Activated T-cell treated with anti-CD3 and anti-CD28 coated beads for 4 hours (primary cell): ENCODE measurements at places on chromosomes 11 and 22.

DNA sequence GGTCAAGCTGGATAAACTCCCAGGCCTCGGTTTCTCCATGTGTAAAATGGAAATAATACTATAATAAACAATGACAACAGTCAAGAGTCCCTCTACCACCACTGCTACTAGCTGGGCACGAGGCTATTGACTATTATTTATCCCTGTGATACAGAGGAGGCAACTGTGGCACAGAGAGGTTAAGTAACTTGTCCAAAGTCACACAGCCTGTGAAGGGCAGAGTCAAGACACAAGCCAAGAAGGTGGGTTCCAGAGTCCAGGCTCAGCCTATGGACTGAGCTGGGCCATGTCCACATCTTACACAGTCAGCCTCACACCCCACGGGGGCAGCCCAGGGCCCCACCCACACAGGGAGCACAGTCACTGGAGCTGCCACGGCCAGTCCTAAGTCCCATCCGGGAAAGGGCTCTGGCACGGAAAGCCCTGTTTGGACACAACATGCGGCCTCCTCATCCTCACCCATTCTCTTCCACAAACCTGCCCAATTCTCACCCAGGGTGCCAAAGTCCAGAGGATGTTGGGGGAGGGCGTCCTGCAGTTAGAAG, 384.0 kb downstream of the SHANK2 start:
- no peak for DNase-seq

DNA sequence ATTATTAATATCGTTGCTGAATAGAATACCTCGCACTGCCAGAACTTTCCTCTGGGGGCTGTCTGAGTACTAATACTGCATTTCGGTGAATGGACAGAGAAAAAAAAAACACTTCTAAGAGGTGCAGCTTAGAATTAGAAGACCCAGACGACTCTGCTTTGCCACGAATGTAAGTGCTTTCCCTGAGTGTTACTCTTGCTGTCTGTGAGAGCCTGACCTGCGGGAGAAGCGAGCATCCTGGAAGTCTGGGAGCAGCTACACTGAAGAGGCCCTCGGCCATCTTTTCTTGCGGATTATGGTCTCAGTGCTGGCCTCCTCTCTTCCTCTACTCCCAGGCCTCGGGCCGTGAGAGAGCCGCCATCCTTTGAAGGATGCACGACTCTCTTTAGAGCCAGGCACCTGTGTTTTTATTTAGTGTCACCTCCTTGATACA, 94.9 kb downstream of the SCN3B start:
- DNase-seq, result no peak

DNA sequence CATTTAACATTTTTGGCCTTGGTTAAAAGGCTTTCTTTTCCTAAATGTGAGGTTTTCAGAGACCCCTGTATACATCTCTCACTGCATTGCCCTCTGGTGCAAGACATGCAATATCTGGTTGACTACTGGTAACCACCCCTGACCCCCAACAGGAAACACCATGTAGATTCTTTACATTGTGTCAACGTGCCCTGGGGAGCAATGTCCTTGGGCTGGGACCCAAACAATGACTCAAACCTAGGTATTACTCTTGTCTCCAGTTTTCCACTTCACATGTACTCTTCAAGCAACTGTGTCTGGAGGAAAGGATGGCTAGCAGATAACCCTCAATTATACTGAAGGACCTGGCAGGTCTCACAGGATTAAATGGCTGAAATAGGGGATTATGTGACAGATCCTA, 1.1 kb upstream of the GPR83 start:
- DNase-seq, result no peak

- DNase-seq, result no peak
Observed at GRCh38 chr11:128658502-128658901, 35.4 kb upstream of the FLI1 start.

DNA sequence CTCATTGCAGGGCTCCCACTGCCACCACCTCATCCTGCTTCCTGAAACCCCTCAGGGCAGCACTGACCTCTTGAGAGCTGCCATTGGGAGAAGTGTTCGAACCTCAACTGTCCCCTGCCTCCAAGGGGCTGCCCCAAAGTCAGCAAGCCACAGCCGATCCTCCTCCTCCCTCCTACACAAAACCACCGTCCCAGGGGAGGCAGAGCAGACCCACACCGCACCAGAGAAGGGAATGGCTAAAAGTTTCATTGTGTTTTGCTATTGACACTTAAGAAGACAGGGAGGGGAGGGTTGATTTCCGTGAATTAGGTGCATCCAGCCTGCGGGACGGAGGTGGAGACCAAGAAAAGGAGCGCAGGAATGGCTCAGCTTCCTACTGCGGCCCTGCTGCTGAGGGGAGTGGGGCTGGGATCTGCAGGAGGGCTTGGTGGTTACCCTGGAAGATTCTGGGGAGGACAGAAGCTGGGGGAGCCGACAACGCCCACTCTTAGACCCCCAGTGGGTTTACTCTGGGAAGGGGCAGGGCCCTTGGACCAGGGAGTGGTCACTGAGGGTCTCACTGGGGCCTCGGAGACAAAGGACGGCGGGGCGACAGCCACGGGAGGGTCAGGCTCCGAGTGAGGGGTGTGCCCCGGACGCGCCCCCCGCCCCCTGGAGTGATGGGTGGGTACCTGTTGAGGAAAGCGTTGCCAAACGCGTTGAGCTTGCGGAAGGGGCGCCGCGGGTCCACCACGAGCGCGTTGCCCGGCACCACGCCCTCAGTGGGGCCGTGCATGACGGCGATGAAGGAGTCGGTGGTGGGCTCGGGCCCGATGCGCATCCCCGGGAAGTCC, 815 bp downstream of the EHD1 start:
- no peak for DNase-seq

GRCh38 chr22:42644422-42645340, 4.3 kb upstream of the ATP5MGL start:
- no peak for DNase-seq

DNA sequence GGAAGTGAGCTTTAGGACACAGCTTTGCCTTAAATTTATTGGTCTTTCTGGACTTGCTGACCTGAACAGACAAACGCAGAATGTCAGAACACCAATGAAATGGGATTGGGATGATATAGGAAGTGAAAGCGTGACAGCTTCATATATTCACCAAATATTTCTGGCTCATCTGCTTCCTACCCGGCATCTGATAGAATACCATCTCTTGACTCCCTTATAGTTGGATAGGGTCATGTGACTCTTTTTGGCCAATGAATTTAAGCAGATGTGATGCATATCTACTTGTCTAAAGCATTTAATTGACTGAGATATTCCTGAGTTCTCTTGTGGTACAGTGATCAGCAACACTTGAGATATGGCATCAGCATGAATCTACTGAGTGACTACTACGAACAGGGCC, 2.5 kb upstream of the CAPRIN1 start:
- DNase-seq, result no peak

DNA sequence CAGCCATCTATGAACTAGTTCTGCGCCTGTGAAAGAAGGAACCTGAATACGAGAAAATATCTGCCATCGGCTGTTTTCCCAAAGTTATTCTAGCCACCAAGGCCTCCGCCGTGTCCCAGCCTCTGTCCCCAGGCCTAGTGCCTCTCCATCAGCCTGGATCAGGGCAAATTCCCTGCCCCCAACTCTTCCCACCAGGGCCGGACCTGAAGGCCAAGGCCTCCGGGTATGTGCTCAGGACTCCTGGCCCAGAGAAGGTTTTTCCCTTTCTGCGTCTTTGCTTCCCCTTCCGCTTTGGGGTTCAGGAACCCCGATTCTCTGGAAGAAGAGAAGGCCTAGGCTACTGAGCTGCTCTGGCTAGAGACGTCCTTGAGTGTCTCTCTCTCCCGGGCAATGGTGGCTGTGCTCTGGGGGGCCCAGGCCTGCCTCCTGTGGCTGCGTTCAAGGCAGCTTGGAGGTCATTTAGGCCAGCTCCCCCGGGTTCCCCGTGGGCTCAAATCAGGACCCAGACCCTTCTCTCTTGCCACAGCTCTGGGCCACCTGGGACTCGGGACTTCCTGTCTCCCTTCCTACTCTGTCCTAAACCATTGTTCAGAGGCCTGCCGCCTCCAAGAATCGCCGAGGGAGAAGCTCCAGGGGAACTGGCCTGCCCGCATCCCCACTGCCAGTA, 1.6 kb downstream of the ALX4 start:
- no peak for DNase-seq

GRCh38 chr11:124115782-124116616, 749 bp downstream of the VWA5A start:
- DNase-seq, result no peak

- no peak for DNase-seq
Observed at GRCh38 chr22:19634226-19634975, 79.9 kb upstream of the SEPTIN5 start.
